K562 (cell line): ENCODE measurements at places on chromosomes 3 and 15.

DNA sequence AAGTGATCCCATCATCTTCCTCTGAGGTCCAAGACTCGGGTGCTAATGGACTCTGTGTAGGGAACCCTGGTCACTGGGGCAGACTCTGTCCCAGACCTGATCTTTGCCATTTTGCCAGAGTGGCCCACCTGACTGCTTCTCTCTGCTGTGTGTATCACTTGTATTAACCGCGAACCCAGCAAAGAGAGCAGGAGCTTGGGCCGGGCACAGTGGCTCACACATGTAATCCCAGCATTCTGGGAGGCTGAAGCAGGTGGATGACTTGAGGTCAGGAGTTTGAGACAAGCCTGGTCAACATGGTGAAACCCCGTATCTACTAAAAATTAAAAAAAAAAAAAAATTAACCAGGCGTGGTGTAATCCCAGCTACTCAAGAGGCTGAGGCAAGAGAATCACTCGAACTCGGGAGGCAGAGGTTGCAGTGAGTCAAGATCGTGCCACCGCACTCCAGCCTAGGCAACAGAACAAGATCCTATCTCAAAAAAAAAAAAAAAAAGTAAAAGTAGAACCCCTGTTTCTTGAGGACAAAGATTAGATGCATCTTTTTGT is 32.9 kb upstream of the CYP11A1 start:
- DNase-seq = no peak

- no peak for DNase-seq
Measured at GRCh38 chr3:44284949-44285348, 43.3 kb downstream of the TOPAZ1 start.

DNA sequence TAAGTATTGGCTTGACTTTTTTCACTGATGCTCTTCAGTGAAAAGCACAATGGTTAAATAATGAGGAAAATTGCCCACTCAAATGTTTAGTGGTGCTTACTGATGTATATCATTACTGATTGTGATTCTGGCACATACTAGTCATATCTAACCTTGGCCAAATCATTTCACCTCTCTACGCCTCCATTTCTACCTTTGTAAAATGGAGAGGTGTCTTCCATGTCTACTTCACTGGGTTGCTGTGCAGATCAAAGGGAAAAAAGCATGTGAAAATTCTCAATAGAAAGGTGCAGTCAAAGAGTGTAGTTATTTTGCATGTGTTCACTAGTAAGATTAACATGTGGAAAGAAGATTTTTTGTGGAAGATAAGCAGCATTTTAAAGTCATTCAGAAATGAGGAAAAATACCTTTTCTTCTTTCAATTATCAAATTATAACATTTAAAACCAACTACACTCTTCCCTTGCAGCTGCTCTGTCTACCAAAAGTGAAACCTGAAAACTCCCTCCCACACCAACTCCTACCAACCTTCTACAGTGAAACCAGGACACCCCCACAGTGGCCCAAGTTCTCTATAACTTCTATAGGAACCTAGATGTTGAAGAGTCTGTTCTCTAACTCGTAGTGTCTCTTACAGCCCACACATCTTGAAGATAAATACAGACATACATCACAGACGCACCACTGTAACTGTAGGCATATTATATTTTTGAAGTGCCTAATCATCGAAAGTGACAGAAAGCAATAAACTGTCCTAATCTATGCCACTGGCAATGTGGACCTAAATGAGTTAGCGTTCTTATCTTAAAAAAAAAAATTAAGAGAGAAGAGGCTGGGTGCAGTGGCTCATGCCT is 1.4 kb downstream of the CD200R1 start:
- DNase-seq = no peak

GRCh38 chr3:6394944-6395343 is 466.0 kb upstream of the GRM7 start:
- no peak for DNase-seq

GRCh38 chr3:171165499-171165921 is 139.0 kb upstream of the SLC2A2 start:
- DNase-seq = no peak
